ENCODE measurements at places on chromosomes 1 and 21.

- no peak for DNase-seq
Observed at GRCh38 chr1:152436593-152437496, 22.8 kb upstream of the CRNN start.

DNA sequence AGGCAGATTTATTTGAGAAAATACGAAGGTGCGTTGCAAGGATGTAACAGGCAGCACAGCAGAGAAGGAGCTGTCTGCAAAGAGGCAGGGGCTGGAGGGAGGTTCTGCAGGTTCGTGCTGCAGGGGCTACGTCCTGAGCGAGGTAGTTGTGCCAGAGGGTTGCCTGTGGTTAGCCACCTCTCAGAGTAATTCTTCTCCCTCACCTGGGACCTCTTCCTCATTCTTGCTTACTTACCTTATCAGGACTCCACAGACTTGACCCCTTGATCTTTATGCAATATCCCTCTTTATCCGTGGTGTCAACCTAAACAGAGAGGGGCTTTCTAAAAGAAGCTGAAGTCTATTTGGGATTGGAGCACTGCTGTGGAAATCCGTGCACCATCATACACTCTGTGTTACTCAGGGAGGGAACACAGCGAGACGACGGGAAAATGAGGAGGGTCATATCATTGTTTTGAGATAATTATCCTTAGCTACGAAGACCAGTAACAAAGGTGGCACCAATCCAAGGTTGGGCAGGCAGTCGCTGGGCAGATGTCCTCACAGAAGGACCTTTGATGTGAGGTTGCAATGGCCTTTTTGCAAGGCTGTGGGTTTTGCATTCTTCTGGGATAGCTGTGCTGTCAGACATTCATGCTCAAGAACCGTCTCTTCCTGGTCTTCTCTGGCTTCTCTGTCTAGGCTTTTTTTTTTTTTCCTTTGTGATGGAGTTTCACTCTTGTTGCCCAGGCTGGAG, 82.8 kb downstream of the WDR4 start:
- DNase-seq = no peak

DNA sequence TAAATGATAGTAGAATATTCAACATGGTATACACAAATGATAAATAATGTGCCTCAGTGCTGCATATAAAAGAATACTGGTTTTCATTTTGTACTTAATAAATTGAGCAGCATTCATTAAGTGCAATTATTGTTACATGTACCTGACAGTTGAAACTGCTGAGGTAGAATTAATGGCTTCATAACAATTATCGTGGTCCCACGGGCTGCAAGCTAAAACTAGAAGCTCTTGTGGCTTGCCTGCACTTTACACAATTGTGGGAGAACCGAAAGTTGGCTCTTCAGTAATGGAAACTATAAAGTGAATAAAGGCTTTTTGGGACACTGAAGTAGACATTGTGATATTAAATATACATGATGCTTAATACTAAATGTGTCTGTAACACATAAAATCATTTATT, 23.2 kb downstream of the INSL5 start:
- DNase-seq = no peak

DNA sequence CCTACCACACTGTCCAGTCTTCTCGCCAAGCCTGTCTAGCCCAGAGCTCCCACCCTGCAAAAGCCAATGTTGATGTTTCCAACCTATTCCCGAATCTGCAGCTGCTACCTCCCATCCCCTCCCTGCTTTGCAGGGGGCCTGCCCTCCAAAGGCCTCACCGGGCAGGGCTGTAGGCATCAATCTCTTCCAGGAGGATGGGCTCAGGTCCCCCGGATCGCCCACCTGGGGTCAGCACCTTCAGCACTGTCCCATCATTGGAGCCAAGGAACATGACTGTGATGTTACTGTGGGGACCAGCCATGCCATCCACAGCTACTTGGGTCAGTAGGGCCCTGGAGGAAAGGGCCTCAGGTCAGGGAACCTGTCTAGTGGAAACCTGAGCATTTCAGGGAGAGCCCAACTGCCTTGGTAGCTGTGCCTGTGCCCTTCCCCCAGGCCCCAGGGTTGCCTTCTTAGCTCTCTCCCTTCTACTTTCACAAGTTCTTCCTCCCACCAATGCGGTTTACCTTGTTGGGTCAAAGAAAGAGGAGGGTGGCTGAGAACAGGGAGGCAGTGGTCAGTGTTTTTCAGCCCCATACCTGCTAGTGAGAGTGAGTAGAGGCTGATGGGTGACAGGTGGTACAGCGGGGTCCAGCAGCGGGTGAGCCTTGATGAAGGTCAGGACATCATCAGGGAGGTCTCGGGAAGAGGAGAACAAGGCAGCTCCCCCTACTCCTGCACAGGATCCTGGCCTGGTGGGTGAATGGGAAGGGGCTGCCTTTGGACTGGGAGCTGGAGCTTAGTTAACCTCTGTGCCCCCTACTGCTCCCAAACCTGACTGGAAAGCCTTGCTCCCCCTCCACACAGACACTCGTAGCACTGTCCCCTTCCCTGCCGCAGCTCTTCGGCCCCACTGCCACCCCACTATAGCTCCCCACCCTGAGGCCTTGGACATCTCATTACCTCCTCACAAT, 10.7 kb downstream of the SEMA6C start:
- DNase-seq = no peak

- no peak for DNase-seq
Observed at GRCh38 chr1:214028649-214029406, 41.1 kb downstream of the PROX1 start.

GRCh38 chr1:34843392-34844251, 15.9 kb downstream of the SMIM12 start:
- no peak for DNase-seq

DNA sequence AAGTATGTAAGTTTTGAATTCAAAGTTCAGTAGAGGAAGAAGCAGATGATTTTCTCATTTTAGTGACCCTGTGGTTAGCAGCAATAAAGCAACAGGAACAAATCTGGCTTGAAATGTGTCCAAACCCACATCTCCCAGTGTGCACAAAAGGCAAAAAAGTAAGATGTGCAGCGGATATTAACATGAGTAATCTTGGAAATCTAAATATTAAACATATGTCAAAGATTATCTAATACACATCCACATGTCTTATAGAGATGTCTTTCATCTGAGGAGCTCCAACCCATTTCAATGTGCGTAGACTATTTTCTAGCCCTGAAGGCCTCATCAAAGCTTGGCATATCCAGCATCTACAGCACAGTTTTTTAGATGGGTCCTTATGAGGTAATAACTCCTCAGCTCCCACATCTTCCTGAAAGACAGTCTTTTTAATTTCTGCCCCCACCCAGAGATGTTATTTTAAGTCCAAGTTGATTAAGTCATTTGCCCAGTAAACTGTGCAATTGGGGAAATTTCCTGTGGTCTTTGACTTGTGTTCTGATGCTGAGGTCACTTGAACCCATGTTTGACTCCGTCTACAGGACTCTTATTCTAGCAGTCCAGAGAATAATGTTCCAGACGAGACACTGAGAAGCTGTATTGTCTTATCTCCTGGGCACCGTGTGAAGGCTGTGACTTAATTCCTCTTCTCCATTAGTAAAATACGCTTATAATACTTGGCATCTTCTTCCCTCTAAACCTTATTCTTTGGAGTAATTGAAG, 73.7 kb downstream of the LMO4 start:
- no peak for DNase-seq

DNA sequence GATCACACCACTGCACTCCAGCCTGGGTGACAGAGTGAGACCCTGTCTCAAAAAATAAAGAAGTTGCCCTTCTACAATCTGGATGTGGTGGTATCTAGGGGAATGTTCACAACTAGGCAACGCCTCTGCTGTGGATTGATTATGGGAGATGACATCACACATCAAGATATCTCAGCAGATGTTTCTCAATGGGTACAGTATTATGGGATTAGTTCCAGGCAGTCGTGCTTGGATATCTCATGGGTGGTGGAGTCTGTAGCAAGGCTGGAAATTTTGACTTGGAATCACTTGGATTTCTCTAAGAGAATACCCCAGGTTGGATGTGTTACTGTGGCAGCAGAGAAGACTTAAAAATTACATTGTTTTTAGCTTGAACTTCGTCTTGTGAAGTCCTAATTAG, 7.7 kb downstream of the IFNAR2 start:
- no peak for DNase-seq

- no peak for DNase-seq
Observed at GRCh38 chr1:72462186-72462905, 180.0 kb upstream of the NEGR1 start.

DNA sequence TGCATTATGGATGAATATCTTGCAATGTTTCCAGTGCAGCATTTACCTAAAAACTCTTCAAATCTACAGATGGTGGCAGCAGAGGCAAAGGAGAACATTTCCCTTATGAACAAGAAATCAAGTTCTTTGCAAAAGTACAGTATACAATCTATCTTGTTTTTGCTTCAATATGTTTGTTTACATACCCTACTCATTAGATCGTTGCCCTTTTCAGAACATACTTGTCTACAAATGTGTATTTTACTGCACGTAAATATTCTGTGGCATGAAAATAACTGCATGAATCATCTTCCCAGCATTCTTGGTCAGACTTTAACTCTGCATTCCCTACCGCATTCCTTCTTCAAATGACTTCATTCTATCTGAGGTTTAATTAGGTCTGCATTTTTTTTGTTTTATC, 212.7 kb downstream of the ZP4 start:
- no peak for DNase-seq

DNA sequence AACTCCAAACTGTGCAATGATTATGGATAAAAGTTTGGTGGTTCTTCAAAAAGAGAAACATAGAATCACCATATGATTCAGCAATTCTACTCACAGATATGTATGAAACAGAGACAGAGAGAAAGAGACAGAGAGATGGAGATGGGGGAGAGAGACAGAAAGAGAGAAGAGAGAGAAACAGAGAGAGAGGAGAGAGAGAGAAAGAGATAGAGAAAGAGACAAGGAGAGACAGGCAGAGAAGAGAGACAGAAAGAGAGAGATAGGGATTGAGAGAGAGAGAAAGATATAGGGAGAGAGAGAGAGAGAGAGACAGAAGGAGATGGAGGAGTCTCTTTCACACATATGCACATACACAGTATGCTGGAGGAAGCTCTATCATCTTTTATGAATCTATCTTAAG, 87.8 kb downstream of the DISC1 start:
- no peak for DNase-seq

GRCh38 chr1:117176579-117176978, 34.1 kb downstream of the VTCN1 start:
- DNase-seq = no peak

DNA sequence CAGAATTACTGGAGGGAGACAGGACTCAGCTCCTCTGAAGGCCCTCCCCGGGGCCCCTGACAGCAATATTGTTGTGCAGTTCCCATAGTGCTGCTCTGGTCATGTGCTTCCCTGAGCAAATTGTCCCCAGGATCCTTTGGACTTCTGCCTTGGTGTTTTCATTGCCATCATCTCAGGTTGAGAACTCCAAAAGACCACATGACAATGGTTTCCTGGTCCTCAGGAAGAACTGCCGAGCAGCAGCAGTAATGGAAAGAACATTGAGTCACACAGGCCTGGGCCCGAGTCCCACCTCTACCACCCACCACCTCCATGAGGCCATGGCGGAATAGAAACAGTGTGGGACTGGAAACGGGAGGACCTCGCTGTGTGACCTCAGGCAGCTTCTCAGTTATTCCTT, 6.3 kb upstream of the CTTNBP2NL start:
- DNase-seq = no peak

GRCh38 chr1:87291107-87291506, 37.6 kb upstream of the LMO4 start:
- no peak for DNase-seq

- DNase-seq = no peak
Observed at GRCh38 chr1:170539154-170539553, 7.2 kb downstream of the GORAB start.

DNA sequence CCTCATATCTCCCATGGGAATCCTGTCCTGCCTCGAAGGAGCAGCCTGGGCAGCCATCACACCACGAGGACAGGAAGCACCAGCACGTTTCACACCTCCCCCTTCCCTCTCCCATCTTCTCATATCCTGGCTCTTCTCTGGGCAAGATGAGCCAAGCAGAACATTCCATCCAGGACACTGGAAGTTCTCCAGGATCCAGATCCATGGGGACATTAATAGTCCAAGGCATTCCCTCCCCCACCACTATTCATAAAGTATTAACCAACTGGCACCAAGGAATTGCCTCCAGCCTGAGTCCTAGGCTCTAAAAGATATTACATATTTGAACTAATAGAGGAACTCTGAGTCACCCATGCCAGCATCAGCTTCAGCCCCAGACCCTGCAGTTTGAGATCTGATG, 8.7 kb downstream of the SLAMF8 start:
- no peak for DNase-seq

DNA sequence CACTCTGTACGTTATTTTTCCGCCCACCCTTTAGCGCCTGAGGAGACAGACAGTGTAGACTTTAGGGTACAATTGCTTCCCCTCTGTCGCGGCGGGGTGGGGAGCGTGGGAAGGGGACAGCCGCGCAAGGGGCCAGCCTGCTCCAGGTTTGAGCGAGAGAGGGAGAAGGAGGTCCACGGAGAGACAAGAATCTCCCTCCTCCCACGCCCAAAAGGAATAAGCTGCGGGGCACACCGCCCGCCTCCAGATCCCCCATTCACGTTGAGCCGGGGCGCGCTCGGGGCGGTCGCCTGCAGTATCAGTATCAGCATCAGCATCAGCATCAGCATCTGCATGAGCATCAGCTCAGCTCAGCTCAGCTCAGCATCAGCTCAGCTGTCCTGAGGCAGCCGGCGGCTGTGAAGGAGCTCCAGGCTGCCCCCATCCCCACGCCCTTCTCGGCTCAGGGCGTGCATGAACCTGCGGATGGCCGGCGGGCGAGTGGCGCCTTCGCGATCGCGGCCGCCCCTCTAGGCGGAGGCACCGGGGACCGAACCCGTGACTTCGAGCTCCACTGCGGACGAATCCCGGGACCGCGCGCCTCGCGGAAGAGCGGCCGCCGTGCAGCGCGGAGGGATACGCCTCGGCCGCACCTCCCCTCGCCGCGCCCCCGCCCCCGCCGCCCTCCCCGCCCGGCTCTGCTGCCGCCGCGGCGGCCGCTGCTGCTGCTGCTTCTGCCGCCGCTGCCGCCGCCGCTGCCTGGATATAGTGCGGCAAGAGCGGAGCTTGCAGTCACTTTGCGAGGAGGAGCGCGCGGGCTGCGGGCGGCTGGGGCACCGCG, at the start of gene NCAM2:
TSS of gene NCAM2 (plus strand) at position 774 of the 820 bp plus-strand sequence.
- DNase-seq = peak; percentile 62

- DNase-seq = no peak
Observed at GRCh38 chr21:36887963-36888362, 78.5 kb downstream of the HLCS start.

Data from stimulated activated CD4-positive, alpha-beta T cell treated with anti-CD3 and anti-CD28 coated beads, Interleukin-1b, Interleukin-23, amount 100 ng/mL, for 4 hours (primary cell).